IMR-90 (cell line): ENCODE measurements at places on chromosomes 7 and 10.

GRCh38 chr7:88115816-88116215, 104.0 kb downstream of the SRI start:
- H3K27ac ChIP-seq: no peak overlapping the region
- H3K36me3 ChIP-seq: no peaks in the 10 kb centered on the region
- H3K4me3 ChIP-seq: no peak overlapping the region
- no peak for DNase-seq

- H3K27ac ChIP-seq: no peak overlapping the region; the same call in 1 of the 2 replicates
- DNase-seq: peak; percentile 61
- H3K27me3 ChIP-seq: no peaks in the 10 kb centered on the region
- H3K4me1 ChIP-seq: peaks cover 32% of the 10 kb centered on the region
Observed at GRCh38 chr10:5563991-5564536, 39.3 kb downstream of the CALML3 start.

DNA sequence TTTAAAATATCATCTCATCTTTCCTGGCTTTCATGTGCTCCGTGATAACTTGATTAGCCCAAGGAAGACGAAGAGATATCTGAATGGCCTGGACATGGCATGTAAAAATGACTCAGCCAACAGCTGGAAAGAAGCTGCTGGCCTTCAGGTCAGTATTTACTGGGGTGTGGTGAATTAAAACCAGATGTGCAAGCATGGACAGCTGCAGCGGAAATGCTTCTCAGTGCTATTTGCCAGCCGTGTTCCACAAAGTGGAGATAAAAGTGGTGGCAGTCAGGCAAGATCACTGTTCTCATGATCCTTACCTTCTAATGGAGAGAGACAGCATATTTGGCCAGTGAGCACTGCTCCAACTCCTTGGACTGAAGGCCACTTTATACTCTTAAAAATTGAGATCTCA, 203.1 kb upstream of the VSTM2A start:
- no peaks in the 10 kb centered on the region for H3K36me3 ChIP-seq
- DNase-seq: no peak
- no peak overlapping the region for H3K27ac ChIP-seq
- no peaks in the 10 kb centered on the region for H3K27me3 ChIP-seq

GRCh38 chr10:31768467-31768866, 160.2 kb downstream of the ARHGAP12 start:
- no peak overlapping the region for H3K4me3 ChIP-seq
- no peaks in the 10 kb centered on the region for H3K27me3 ChIP-seq
- DNase-seq: peak; percentile 78
- peaks cover 5% of the 10 kb centered on the region; the same call in 1 of the 2 replicates for H3K4me1 ChIP-seq
- H3K27ac ChIP-seq: peak overlapping the region; percentile 84

- peak; percentile 56 for DNase-seq
- no peak overlapping the region for H3K4me3 ChIP-seq
- no peaks in the 10 kb centered on the region for H3K36me3 ChIP-seq
- peak overlapping the region; percentile 58; the same call in 1 of the 2 replicates for H3K27ac ChIP-seq
Observed at GRCh38 chr7:3754493-3755341, 453.7 kb downstream of the SDK1 start.

GRCh38 chr10:76177936-76178335, 746.5 kb downstream of the LRMDA start:
- no peaks in the 10 kb centered on the region for H3K36me3 ChIP-seq
- DNase-seq: no peak
- H3K4me1 ChIP-seq: no peaks in the 10 kb centered on the region
- H3K27ac ChIP-seq: no peak overlapping the region
- H3K4me3 ChIP-seq: no peak overlapping the region

- no peaks in the 10 kb centered on the region for H3K36me3 ChIP-seq
- no peak overlapping the region for H3K27ac ChIP-seq
- no peak overlapping the region for H3K4me3 ChIP-seq
- no peak for DNase-seq
Observed at GRCh38 chr7:8386926-8387550, 46.4 kb upstream of the NXPH1 start.

DNA sequence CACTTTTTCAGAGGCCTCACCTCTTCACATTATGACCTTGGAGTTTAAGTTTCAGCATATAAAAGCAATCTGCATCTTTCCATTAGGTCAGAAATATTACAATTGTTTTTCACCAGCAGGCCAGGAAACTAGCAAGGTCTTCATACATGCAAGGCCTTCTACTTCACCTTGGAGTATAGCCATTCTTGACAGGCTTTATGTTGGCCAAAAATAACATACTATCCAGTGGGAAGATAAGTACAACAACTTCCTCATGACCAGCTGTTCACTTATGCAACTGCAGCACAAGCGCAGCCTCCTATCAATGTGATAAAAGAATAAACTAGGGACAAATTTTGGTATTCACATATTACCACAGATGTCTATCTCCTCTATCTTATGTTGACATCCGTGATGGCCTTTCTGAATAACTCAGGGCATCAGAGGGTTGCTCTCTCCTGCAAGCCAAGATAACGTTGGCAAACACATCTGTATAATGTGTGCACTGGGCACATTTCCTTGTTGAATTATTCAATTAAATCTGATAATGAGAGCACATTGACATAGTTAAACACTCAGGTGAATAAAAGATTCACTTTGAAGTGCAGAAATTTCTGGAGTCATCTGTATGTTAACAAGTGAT, 239.8 kb downstream of the FZD1 start:
- no peak overlapping the region for H3K27ac ChIP-seq
- DNase-seq: no peak
- H3K36me3 ChIP-seq: no peaks in the 10 kb centered on the region

DNA sequence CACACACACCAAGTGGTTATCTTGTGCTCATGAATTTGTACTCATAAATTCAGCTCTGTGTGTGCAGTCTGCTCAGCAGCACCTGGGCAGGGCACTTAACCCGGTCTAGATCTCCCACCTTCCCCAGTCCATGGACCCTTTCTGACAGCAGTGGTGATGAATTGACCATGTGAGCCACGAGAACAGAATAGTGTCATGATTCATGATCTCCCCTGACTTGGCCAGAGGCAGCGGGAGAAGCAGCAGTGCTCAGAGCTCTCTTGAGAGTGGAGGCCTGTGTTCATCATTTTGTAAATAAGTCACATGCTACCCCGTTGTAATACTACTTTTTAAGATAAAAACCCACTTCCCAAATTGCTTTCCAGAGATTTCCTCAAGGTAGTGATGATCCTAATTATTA, 74.2 kb downstream of the GALNT17 start:
- H3K27ac ChIP-seq: no peak overlapping the region

DNA sequence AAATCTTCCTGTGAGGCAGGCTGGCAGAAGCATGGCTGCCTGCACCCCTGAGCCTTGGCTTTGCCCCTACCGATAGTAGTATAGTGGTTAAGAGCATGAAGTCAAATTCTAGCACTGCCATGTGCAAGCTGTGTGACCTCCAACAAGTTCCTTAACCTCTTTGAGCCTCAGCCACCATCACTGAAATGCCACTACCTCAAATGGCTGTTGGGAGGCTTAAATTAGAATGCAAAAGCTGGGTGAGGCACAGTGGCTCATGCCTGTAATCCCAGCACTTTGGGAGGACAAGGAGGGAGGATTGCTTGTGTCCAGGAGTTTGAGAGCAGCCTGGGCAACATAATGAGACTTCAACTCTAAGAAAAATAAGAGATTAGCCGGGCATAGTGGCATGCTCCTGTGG, 8.4 kb downstream of the SFRP5 start:
- no peak overlapping the region for H3K27ac ChIP-seq
- H3K4me1 ChIP-seq: no peaks in the 10 kb centered on the region
- H3K27me3 ChIP-seq: peaks cover 1% of the 10 kb centered on the region; the same call in 1 of the 2 replicates

GRCh38 chr7:1357601-1358271, 101.5 kb downstream of the MICALL2 start:
- H3K27ac ChIP-seq: no peak overlapping the region
- H3K36me3 ChIP-seq: no peaks in the 10 kb centered on the region
- DNase-seq: no peak
- no peaks in the 10 kb centered on the region for H3K4me1 ChIP-seq
- peaks cover 19% of the 10 kb centered on the region for H3K27me3 ChIP-seq

DNA sequence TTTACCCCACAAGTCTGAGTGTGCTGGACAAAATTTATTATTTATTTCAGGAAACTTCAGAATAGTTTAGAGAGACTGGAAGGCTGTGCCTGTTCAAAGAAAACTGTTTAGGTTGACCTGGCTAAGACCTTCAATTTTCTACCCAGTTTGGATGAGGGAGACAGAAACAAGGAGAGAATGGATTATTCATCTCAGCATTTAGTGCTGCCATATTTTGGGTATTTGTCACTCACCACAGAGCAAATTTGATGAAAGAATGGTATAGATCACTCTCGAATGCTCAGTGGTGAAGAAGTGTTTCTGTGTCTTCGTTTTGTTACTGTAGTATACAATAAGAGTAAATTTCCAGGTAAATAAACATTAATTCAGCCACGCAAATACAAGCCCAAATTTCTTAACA, 71.8 kb downstream of the SEMA3C start:
- peaks cover 9% of the 10 kb centered on the region for H3K4me1 ChIP-seq
- H3K36me3 ChIP-seq: no peaks in the 10 kb centered on the region; the same call in 1 of the 2 replicates
- H3K4me3 ChIP-seq: no peak overlapping the region
- no peak overlapping the region for H3K27ac ChIP-seq
- H3K27me3 ChIP-seq: no peaks in the 10 kb centered on the region
- peak; percentile 34 for DNase-seq

GRCh38 chr10:35219292-35219691, 92.6 kb downstream of the CREM start:
- H3K4me3 ChIP-seq: no peak overlapping the region
- no peaks in the 10 kb centered on the region for H3K27me3 ChIP-seq
- DNase-seq: no peak
- H3K27ac ChIP-seq: no peak overlapping the region

- H3K4me1 ChIP-seq: no peaks in the 10 kb centered on the region
- H3K4me3 ChIP-seq: no peak overlapping the region
- DNase-seq: peak; percentile 66
- peaks cover 15% of the 10 kb centered on the region for H3K27me3 ChIP-seq
- H3K27ac ChIP-seq: no peak overlapping the region
Observed at GRCh38 chr10:25047591-25048301, 31.3 kb downstream of the THNSL1 start.

GRCh38 chr10:63236113-63236935, 103.2 kb downstream of the NRBF2 start:
- H3K27me3 ChIP-seq: no peaks in the 10 kb centered on the region
- peaks cover 2% of the 10 kb centered on the region; the same call in 1 of the 2 replicates for H3K36me3 ChIP-seq
- peak; percentile 96 for DNase-seq
